ENCODE measurements at places on chromosomes 1 and 21.

DNA sequence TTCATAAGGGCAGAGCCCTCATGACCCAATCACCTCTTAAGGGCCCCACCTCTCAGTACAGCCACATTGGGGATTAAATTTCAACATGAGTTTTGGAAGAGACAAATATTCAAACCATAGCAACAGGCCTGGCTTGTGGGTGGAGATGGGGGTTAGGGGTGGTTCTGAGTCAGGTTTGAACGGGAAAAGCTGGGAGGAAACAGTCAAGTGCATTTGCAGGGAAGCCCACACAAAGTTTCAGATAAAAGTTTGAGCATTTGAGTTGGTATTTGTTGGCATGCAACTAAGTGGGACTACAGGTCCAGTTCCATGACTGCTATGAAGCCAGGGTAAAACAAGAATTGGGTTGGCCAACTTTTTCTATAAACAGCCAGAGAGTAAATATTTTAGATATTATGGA is 21.0 kb upstream of the PADI2 start:
- no peak for DNase-seq

- DNase-seq: peak; percentile 87
Measured at GRCh38 chr1:958823-959730, at the start of gene NOC2L. NOC2L (minus strand) TSS chr1:959256; CDS start chr1:959240, 16 bp downstream.

DNA sequence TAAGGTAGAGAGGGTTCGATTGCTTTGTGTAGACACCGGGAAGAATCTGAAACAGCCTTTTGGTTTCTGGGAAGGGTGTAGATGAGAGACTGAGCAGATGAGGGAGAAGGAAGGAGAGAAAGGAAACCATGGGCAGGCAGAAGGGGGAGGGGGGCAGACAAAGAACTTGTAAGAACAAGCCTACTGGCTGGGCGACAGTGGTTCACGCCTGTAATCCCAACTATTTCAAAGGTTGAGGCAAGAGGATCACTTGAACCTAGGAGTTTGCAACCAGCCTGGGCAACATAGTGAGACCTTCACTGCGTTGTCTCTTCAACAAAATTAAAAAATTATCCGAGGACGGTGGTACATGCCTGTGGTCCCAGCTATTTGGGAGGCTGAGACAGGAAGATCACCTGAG is 106.2 kb downstream of the TM2D1 start:
- DNase-seq: no peak

DNA sequence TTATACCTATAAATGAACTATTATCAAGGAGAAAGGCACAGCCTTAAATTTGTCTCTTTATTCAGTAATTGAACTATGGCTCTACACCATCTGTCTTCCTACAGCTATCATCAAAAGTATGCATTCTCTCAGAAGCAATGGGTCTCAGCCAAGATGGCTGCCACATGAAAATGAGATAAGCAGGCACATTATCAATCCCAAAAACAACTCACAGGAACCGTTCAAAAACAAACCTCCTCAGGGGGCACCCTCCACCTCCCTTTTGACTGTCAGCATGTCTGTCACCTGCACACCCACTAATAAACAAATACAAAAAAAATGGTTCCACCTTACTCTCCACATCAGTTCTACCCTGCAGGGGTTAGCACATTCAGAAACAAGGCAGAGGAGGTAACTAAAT is 23.6 kb downstream of the KIAA0319L start:
- DNase-seq: no peak

DNA sequence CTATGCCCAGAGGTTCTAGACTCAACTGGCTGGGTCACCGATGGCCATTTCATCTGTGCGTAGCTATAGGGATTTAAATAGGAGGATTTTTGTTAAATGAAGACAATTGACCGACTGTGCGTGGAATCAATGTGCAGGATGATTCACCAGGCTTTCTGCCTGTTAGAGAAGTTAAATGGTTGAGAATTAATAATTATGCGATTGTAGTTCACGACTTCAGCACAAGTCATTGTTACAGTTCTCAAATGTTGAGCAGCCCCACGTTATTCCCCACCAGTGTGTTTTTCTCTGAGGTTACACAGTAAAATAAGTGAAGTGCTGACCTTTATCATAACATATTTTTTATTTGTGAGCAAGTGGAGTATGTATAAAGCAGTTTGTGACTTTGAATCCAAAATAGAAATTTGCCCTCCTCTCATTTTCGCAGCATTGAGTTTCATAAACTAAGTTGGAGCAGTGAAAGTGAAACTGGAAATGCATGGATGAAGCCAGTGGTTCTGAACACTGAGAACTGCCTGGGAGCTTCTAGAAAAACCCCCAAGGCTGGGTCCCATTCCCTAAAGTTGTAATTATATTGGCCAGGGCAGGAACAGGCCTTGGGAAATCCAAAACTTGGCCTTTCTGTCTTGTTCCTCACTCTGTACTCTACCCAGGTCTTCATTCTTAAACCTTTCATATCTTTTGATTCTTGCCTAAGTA is 102.6 kb downstream of the GALNT2 start:
- DNase-seq: no peak

GRCh38 chr1:119565131-119565772 is 58.2 kb downstream of the HSD3B1 start:
- DNase-seq: no peak

DNA sequence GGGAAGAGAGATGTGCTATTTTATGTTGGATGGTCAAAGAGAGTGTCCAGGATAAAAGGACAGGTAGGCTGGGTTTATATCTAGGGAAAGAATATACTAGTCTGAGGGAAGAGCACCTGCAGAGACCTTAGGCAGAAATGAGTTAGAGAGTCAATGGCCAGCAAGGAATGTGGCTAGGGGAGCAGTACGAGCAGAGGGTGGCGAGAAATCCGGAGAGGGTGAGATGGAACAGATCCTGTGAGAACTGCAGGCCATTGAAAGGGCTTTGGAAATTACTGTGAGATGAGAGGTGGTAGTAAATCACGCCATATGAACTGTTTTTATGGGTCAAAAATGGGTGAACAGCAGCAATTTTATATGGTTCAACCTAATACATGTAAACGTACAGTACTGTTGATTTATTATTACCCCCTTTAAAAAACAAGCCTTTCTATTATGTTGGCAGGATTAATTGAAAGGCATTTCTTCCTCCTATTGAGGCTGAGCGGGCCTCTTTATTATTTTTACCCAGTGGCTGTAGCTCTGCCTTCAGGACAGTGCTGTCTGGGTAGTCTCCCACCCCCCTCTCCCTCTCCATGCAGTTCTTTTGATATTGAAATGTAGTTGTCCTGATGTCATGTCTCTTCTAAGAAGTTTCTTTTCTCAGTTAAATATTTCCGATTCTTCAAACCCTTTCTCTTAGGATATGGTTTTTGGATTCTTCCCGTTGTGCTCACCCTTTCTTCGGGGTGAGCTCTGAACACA is 75.2 kb upstream of the CD1D start:
- no peak for DNase-seq

DNA sequence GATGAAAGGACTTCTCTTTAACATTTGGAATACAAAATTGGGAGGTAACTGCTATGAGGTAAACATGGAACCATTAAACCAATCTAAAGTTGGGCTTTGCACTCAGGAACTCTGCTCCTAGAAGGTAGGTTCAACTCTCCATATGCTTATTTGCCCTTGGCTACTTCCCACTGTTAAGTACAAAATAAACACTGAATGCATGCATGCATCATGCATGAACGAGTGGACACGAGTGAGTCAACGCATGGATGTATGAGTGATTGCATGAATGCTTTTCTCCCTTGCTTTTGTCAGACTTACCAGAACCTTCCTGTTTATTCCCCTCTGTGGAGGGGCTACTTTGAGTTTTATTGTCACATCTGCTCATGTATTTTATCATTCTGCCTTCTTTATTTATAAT is 42.4 kb upstream of the RUNX1 start:
- DNase-seq: no peak

- peak; percentile 87 for DNase-seq
Measured at GRCh38 chr1:93345633-93346420, at the start of gene DR1. DR1 (plus strand) TSS chr1:93345907; CDS start chr1:93346646, 739 bp downstream.

GRCh38 chr1:209931141-209931540 is 6.9 kb upstream of the SYT14 start:
- DNase-seq: no peak

- no peak for DNase-seq
Measured at GRCh38 chr1:9061252-9061960, 8.0 kb downstream of the SLC2A5 start.

DNA sequence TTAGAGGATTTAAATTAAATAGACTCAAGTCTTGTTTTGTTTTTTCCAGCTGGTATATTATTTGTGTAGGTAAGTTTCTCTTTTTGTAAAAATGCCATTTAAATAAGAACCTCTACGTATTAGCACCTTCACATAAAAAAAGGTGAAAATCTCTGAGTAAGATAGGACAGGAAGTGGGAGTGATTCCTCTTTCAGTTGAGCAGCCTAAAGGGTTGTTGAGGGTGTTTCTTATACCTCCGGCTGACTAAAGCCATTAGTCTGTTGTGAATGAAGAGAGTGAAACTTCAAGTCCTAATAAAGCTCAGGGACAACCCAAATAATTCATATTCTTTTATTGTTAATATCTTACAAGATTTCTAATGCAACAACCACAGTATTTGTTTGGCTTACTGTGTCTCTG is 188.7 kb downstream of the CHRM3 start:
- no peak for DNase-seq

GRCh38 chr1:207316141-207316540 is 5.3 kb upstream of the CD55 start:
- no peak for DNase-seq

GRCh38 chr1:21594935-21595897 is 73.9 kb downstream of the RAP1GAP start:
- peak; percentile 39 for DNase-seq

- DNase-seq: no peak
Measured at GRCh38 chr1:96749618-96750017, 28.0 kb downstream of the PTBP2 start.

DNA sequence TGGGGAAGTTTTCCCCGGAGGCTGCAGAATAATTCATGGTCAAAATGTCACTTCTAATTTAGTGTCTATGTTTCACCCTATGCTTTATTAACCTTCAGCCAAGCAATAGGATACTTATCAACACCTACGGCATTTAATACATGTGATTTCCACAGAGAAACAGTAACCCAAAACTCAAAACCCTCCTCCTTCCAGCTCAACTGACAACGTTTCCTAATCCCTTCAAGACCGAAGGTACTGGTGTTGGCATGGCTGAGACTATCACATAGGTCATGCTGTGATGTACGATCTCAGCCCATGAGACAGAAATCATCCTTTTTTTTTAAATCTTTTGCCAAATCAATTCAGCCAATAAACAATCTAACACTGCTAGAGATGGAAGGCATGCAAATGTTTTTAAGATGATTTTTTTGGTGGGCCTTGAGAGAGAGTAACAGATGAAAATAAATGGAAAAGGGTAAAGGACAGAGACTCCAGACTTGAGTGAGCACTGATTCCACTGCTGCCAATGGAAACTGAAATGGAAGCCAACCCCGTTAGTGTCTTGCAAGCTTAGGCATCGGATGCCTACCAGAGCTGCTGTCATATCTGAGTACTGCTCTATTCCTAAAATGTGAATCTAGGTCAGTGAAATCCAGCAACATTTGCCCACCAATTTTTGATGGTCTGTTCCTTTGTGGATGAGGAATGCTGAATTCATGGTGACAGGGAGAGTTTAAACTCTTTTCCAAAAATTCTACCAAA is 63.4 kb upstream of the BCL10 start:
- no peak for DNase-seq

DNA sequence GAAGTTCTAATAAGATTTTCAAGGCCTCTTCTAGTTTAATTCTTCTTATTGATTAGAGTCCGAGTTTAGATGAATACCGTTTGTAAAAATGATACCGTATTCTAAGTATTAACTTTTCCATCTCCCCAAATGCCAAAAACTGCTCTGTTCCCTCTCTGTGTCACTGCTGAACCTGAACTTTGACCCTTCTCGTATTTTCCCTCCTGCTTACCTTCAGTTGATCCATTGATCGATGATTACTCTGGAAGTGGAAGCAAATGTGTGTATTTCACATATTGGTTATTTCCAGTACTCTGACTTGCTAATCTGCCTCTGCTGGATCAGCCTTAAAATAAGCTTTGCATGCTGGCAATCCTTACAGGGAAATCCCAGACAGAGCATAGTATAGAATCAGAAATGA is 68.5 kb downstream of the KIF1B start:
- DNase-seq: no peak

DNA sequence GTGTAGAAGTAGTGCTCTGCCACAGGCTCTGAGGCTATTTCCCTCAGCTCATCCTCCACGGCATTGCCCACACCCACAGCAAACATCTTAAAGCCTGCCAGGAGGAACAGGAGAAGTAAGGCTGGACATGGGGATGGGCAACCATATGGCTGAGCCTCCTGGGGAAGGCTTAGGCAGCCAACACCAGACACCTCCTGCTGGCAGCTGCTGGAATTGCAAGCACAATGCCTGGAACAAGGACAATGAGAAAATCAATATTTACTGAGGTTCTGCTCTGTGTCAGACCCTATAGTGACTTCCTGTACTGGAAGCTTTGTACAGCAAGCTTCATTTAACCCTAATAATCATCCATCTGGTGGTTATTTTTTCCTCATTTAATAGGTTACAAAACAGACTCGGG is 8.2 kb downstream of the MATN1 start:
- DNase-seq: no peak

- DNase-seq: no peak
Measured at GRCh38 chr21:32392299-32392879, 423 bp downstream of the URB1 start.

GRCh38 chr21:41761934-41762635 is 4.8 kb downstream of the RIPK4 start:
- DNase-seq: no peak

- DNase-seq: no peak
Measured at GRCh38 chr1:248821101-248821500, 4.6 kb downstream of the SH3BP5L start.

- DNase-seq: no peak
Measured at GRCh38 chr1:234395297-234395696, 22.0 kb downstream of the COA6 start.

DNA sequence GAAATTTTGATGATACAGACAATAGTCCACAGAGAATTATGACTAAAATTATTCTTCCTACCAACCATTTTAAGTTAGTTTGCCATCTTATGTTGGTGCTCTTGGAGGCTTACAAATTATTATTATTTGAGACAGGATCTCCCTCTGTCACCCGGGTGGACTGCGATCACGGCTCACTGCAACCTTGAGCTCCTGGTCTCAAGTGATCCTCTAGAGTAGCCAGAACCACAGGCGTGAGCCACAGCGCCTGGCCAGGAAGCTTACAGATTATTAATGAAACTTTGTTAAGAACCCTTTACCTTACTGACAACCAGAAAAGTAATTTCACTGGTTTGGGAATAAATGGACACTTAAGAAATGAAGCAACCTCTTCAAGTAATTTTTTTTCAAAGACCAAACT is 8.0 kb upstream of the DNAJB4 start:
- no peak for DNase-seq

GRCh38 chr1:68308034-68308433 is 75.7 kb upstream of the WLS start:
- no peak for DNase-seq

DNA sequence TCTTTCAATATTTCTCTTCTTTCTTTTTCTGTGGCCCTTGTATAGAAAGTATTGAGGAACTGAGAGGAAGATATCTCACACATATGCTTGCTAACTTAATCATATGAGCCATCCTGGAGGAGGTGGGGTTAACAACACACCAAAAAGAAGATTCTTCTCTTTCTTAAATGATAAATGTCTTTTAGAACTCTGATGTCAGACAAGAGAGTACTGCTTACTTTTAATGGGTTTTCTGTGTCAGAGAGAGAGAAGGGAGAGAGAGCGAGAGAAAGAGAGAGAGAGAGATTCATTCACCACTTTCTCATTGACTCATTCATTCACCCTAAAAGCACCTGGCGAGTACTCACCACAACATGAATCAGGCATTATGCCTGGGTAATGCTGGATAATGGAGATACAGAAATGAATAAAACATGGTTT is 250.3 kb upstream of the SGIP1 start:
- no peak for DNase-seq
